ENCODE measurements at places on chromosomes 7 and 10.

- DNase-seq = peak; percentile 36
Measured at GRCh38 chr10:28975891-28976531, 298.7 kb downstream of the BAMBI start.

- DNase-seq = no peak
Measured at GRCh38 chr7:90210981-90211380, 559 bp upstream of the STEAP2 start.

GRCh38 chr7:92158660-92159575 lies 20.0 kb downstream of the LRRD1 start:
- DNase-seq = no peak

- DNase-seq = no peak
Measured at GRCh38 chr10:37957841-37958240, 18.6 kb downstream of the ZNF25 start.

DNA sequence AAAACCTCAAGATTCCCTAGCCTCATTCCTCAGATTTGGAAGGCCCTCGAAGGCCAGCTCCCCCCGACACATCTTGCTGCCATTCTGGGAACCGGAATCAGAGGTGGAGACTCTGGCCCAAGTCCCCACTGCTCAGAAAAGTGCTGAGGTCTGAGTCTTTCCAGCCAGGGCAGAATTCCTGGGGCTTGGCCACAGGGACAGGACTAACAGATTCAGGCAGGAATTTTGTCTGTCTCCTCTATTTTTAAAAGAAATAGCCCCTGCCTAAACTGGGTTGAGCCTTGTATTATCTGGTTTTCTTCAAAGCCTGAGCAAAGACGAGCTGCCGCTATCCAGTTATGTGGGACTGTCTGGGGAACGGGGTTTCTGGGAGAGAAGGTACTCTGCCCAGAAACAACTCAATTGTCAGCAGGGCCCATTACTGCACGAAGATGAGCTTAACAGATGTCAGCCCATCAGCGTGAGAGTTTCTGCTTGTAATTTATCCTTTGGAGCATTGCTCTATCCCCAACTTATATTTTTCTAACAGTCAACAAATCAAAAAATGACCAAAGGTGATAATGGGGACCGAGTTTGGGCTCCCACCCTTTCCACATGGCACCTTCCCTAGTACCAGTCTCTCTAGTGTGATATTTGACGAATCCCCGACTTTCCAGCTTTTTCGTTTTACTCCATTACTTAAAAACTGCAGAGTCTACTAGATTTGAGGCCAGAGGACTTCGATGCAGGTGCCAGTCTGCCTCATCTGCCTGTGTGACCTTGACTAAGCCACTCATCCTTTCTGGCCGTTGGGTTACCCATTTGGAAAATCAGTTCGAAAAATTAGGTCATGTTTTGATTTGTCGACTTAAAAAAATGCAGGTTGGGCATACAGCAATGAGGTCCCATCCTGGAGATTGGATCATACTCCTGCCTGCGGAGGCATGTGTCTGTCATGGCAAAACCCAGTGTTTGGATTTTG lies 110.9 kb downstream of the WDR11 start:
- DNase-seq = no peak

DNA sequence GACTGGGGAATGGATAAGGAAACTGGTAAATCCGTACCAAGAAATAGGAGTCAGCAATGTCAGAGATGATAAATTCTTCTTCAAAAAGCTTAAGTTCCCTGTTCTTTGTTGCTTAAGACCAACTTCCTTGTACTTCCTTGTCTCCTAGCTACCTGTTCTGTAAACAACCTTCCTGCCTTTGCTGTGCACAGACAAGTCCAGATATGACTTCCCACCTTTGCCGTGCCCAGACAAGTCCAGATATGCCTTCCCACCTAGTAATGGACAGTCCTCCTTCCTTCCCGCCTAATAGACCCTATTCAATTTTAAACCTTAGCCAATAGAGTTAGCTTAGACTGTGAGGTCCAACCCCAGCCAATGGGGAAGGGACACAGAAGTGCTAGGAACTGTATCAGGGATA lies 2.5 kb upstream of the ZNF33A start:
- no peak for DNase-seq

DNA sequence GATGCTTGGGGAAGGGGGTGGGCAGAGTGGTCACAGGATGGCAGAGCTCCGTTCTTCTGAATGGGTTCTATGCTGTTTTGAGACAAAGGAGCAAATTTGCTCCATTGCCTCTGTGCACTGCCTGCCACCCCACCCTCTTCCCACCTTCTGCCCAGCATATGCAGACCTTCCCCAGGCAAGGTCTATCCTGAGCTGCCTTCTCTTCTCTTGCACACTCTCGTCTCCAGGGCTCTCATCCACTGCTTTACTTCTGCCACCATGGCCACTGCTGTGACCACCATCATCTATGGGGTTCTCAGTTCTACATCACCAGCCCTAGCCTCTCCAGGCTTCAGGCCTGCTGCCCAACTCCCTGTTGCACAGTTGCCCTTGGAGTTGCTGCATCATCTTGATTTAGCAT lies 230.4 kb downstream of the TMEM178B start:
- DNase-seq = no peak

DNA sequence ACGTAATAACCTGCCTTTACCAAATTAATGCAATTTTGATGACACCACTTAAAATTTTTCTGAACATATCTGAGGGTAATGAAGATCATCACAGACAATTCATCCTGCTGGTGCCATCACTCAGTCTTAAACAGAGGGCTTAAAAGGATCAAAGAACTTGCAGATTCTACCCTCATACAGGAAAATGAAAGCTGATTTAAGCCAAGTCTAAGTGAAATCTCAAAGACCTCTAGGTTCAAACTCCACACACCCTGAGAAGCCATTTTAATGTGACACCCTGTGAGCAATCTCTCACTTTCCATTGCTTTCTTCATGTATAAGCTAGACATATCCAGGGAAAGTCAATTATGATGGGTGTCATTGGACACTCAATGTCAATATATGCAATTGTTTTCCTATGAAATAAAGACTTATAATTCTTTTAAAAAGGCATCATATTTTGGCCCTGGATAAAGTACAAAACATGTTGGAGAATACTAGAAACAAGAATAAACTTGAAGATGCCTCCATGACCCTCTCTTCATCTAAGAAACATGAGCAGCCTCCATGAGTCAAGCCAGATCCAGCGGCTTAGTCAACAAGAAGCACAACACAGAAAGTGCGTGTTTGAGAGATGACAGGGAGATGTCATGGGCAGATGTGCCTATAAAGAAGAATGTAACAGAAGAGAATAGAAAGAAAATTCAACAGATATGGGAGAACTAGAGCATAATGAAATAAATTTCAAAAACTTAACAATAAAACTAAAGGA lies 291.9 kb downstream of the PARD3 start:
- DNase-seq = no peak

GRCh38 chr10:131580674-131581073 lies 269.2 kb upstream of the TCERG1L start:
- no peak for DNase-seq

DNA sequence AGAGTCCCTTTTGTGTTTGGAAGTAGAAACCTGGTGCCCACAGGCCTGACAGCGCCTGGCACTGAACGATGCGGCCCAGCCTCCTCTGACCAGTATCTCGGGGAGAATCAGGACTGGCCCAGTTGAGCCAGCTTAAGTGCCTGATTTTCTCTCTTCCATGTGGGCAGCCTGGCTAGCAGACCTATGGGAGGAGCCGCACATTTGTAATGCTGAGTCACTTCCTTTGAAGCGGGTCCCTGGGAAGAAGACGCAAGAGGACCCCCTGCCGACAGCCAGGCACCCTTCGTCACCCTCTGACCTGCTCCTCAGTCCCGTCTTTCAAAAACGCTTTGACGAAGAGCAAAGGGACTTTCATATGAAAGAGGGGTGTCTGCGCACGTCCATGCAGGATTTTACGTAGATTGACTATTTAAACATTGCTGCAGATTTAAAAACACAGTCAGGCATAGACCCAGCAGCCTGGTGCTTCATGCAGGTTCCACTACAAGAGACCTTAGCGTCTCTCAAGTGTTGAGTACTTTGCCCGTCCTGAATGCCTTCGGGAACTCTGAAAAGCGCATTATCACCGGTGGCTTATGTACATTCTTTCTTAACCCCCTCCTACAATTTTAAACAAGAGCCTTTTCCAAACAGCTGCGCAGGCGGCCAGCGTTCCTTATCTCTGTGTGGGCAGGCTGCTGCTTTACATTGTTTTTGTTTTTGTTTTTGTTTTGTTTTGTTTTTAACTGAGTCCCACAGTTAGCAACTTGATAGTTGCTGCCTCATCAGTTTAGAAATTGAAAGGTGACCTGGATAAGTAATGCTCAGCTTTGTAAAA lies 36.5 kb upstream of the AP5Z1 start:
- DNase-seq = no peak

GRCh38 chr10:81027706-81028105 lies 490.0 kb downstream of the SH2D4B start:
- DNase-seq = no peak

GRCh38 chr7:5634107-5634950 lies 147.1 kb downstream of the RNF216 start:
- peak; percentile 76 for DNase-seq

- no peak for DNase-seq
Measured at GRCh38 chr10:104339469-104340110, 1.3 kb upstream of the ITPRIP start.

DNA sequence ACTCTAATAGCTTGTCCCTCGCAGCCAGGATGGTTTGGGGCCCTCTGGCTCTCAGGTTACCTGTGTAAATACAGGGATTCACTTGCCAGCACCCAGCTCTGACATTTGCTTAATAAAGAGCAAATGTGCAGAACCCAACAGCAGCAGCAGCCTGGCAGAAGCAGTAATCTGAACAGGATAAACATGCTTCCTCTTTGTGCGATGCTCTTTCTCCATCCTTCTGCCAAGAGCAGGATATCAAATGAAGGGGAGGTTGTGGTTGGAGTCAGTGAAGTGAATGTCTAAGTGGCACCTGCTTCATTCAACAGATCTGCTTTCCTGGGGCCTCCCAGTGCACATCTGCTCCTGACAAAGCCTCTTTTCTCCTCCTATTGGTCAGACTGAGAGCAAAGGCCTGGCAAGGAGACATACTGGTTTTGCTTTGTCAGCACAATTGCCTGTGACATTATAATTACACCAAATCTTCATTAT lies 130.3 kb downstream of the NRF1 start:
- peak; percentile 86 for DNase-seq

DNA sequence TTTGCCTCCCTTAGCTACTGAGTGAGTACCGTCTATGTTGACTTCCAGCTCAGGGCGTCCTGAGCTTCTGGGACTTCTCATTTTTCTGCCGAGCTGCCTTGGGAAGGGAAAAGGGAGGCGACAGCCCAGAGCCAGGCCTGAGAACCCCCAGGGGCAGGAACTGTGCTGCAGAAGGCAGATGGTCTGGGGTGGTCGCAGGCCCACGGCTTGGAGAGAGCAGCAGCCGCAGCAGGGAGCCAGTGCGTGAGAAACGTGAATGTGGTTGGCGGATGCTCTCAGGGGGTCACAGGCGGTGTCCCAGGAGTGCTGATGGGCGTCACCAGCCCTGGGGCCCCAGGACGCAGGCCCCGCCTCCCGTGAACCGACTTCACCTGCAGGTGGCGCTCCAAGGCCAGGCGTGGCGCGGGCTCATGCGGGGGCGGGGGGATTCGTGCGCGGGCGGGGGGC lies 9.2 kb upstream of the PWWP2B start:
- peak; percentile 8 for DNase-seq

- DNase-seq = no peak
Measured at GRCh38 chr7:1274876-1275375, 42.3 kb downstream of the UNCX start.

GRCh38 chr10:121927318-121927840 lies 452 bp downstream of the ATE1 start:
- DNase-seq = peak; percentile 10

- DNase-seq = no peak
Measured at GRCh38 chr10:102401735-102402511, 6.4 kb downstream of the NFKB2 start.

DNA sequence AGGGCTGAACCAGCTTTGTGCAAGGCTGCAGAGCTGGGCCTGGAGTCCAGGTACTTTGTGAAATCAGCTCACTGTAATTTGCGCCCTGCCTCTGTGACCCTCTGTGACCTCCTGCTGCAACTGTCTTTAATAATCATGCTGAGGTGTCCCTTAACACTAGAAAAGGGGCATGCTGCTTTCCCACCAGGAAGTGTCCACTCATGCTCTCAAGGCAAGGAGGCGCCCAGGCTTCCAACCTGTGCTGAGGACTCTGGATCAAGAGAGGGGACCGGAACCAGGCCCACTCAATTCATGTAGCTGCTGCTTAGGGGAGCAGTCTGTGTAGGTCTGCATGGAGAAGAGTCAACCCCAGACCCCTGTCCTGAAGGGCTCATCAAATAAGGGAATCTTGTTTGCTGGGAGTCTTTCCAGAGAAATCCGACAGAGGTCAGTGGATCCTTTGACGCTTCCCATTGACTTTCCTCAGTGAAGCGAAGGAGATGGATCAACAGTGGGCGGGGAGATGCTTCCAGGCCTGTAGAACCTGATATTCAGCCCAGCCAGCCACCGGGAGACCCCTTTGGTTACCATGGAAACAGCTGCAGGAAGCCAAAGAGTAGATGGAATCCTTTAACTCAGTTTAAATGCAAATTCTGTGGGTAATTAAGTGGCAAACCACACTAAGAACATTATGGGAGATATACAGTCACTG lies 945.9 kb downstream of the GRID1 start:
- no peak for DNase-seq

GRCh38 chr7:134752006-134752760 lies 27.3 kb upstream of the CALD1 start:
- no peak for DNase-seq

- DNase-seq = no peak
Measured at GRCh38 chr7:17863809-17864143, 76.5 kb downstream of the SNX13 start.

DNA sequence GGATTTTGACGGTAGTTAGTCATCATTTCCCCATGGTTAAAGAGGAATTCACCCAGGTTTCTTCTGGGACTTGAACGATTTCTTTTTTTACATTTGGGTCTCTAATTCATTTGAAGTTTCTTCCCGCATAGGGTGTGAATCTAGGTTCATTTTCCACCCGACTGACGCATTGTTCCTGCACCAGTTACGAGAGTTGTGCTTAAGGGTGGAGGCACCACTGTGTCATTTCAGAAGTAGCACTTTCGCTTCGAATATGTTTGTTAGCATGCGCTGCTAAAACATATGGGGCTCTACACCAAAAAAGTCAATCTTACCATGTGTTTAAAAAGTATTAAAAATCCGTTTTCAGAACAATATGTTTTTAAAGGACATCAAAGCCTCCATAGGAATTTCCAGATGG lies 140.3 kb downstream of the VIPR2 start:
- no peak for DNase-seq

DNA sequence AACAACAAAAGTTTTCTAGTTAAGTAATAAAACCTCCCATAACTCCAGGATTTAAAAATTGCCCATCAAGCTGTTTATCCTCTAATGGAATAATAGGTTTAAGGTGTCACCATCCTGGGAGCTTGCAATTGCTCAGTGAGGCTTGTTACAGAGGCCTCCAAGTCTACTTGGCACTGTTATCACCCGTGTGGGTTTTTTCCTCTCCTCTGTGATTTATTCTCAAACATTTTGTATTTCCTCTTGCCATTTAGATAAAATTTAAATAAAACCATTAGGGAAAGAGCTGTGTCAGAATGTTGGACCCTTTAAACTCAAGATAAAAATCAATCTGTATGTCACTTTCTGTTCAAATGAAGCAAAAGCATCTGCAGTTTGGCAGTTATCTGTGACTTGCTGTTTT lies 202.6 kb downstream of the GALNT17 start:
- no peak for DNase-seq

- no peak for DNase-seq
Measured at GRCh38 chr7:53111031-53111430, 75.6 kb downstream of the POM121L12 start.

- no peak for DNase-seq
Measured at GRCh38 chr7:37371755-37372154, 76.9 kb downstream of the ELMO1 start.

- no peak for DNase-seq
Measured at GRCh38 chr10:77452952-77453564, 184.6 kb downstream of the KCNMA1 start.

Measured in COR-L47 (cell line).